ENCODE measurements at places on chromosomes 6 and 20. TPM values are rescaled to one million over a fixed set of nuclear protein-coding genes. Genes with fewer than 3 reads are reported as not detected.

DNA sequence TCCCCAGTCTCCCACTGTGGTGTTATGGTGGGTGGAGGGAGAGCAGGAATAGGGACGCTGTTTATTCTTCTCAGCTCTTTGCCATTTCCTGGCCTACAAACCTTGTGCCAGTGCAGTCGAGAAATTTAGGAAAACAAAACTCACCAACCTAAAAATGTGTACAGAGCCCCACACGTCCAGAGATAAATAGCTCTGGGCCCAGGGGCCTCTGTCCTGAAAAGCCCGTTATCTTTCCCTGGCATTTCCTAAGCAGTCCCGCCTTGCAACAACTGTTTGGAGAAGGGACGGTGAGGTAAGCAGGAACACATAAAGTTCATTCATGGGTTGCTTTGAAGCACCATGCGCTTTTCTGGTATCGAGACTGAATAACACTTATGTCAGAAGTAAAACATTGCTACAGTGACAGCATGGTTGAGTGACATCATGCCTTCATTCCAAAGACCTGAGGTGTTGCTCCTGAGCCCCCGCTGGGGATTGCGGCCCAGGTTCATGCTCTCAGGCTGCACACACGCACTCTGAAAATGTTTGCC, 80.1 kb upstream of the NXT1 start:
- no peak for DNase-seq

DNA sequence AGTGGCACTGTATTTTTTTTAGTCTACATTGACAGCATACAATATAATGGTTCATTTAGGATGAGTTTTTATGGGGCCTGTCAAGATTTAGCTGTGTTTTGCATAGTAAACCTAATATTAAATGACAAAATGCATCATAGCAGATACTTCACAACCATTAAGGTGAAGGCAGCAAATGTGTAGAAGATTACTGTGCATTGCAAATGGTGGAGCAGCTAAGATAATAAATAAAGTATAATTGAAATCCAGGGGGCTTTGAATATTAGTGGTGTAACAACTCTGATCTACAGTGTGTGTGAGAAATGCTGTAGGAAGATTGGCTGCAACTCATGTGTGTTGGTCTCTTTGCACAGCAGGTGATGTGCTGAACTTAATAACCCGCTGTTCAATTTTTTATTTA, 801.9 kb upstream of the CITED2 start:
- DNase-seq, result no peak

- no peak for DNase-seq
Measured at GRCh38 chr6:87102151-87102621, 7.3 kb upstream of the CGA start.

DNA sequence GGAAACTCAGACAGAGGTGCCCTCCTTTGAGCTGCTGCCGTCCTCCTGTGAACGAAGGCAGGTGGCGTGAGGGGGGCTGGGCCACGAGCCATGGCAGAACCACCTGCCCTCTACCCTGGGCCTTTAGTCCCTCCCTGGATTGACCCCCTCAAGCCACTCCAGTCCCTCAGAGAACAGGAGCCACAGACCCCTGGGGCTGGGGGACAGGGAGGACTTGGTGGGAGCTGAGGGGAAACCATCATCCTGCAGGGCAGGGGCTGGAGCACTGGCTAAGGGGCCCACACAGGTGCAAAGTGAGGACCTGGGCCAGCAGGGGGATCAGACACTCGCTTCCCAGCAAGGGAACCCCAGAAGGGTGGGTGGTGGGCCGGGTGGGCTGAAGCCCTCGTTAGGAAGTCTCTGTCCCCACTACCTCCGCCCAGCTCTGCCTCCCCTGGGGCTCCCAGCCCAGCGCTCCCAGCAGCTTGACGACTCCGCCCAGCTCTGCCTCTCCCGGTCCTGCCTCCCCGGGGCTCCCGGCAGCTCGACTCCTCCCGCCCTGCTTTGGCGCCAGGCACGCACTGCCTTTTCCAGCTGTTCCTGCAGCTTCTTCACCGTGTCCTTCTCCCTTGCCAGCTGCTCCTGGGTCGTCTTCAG, 44.4 kb downstream of the DSTN start:
- DNase-seq, result peak; percentile 91

PRR18 gene
- total RNA-seq, result 1.0 TPM

RNF114 gene
- total RNA-seq, result 59.9 TPM

RBM24 gene
- total RNA-seq, result 1.3 TPM

All from mesenteric fat pad (tissue), 1 donor.